Mononuclear cell (primary cell): ENCODE measurements at places on chromosomes 7 and 10. TPM values are rescaled to one million over a fixed set of nuclear protein-coding genes. Genes with fewer than 3 reads are reported as not detected.

The SMKR1 gene
- 0.31 TPM for total RNA-seq

The BICC1 gene
- total RNA-seq, result 0.21 TPM

The ATG9B gene
- total RNA-seq, result 3.6 TPM

The OR2A7 gene
- 3.6 TPM for total RNA-seq

The OR13A1 gene
- 0.10 TPM for total RNA-seq

The AQP1 gene
- total RNA-seq, result 0.42 TPM

The MET gene
- 3.9 TPM for total RNA-seq

The ADAM22 gene
- total RNA-seq, result 0.94 TPM

The SFRP4 gene
- total RNA-seq, result not detected

The TCF7L2 gene
- total RNA-seq, result 8.1 TPM

The ZC3HAV1L gene
- total RNA-seq, result 1.4 TPM

The PNLIP gene
- total RNA-seq, result not detected

The FXYD4 gene
- not detected for total RNA-seq
